ENCODE measurements at places on chromosomes 2 and 18. TPM values are rescaled to one million over a fixed set of nuclear protein-coding genes. Genes with fewer than 3 reads are reported as not detected.

DNA sequence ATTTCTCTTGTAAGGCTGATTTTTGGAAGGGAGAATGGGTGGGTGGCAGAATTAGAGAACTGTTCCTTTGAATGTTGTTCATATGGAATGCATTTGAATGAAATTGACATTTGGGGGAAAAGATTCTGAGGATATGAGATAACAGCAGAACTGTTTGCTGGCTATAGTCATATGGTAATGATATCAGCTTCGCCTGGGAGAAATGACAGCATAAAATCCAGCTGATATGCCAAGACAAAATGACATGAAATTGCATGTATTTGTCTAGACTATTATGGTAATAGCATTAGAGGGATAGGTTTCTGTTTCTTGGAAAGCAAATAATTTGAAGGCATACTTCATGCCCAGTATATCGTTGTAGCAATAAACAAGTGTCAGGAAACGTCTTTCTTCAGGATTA, 150.8 kb upstream of the SPATS2L start:
- no peaks in the 10 kb centered on the region for H3K36me3 ChIP-seq
- DNase-seq = no peak
- peak overlapping the region; percentile 12 for H3K27ac ChIP-seq
- H3K4me1 ChIP-seq = no peaks in the 10 kb centered on the region

- H3K4me3 ChIP-seq = no peak overlapping the region
- no peak overlapping the region for H3K27ac ChIP-seq
- H3K27me3 ChIP-seq = peaks cover 19% of the 10 kb centered on the region
- H3K36me3 ChIP-seq = no peaks in the 10 kb centered on the region
Observed at GRCh38 chr2:30790879-30791278, 16.4 kb downstream of the CAPN13 start.

DNA sequence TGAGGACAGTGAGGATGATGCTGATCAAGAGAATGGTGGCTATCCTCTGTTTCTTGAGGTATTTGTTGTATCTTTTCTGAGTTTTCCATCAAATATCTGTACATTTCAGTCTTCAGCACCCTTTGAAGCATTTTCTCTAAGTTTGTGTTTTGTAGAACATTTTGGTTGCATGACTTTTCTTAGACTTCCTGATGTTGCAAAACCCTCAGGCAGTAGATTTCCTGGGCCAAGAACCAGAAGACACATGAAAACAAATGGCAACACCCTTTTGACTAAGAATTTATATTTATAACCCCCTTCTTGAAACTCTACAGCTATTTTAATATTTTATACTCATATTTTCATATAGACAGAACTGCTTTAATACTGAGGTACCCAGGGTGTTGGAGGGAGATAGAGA, 16.2 kb downstream of the HNMT start:
- no peak overlapping the region for H3K27ac ChIP-seq
- no peak for DNase-seq
- no peaks in the 10 kb centered on the region for H3K27me3 ChIP-seq
- H3K4me3 ChIP-seq = no peak overlapping the region
- H3K36me3 ChIP-seq = no peaks in the 10 kb centered on the region
- H3K4me1 ChIP-seq = peaks cover 34% of the 10 kb centered on the region

- H3K4me1 ChIP-seq = peaks cover 75% of the 10 kb centered on the region
- no peak for DNase-seq
- no peaks in the 10 kb centered on the region for H3K36me3 ChIP-seq
- H3K4me3 ChIP-seq = no peak overlapping the region
Observed at GRCh38 chr2:10402062-10402585, 46.0 kb downstream of the ODC1 start.

- no peaks in the 10 kb centered on the region for H3K36me3 ChIP-seq
- no peak overlapping the region for H3K4me3 ChIP-seq
- H3K27me3 ChIP-seq = peaks cover 95% of the 10 kb centered on the region
- H3K27ac ChIP-seq = no peak overlapping the region
- DNase-seq = no peak
Observed at GRCh38 chr2:236162031-236162845, 5.9 kb downstream of the GBX2 start.

GRCh38 chr2:192307530-192307929, 112.8 kb upstream of the TMEFF2 start:
- no peaks in the 10 kb centered on the region for H3K4me1 ChIP-seq
- no peak overlapping the region for H3K27ac ChIP-seq
- H3K36me3 ChIP-seq = no peaks in the 10 kb centered on the region
- DNase-seq = no peak

PJVK gene
- 3.1 TPM for total RNA-seq

MEP1B gene
- not detected for total RNA-seq

SLC5A7 gene
- total RNA-seq = not detected
